ENCODE measurements at places on chromosomes 3 and 15.
A peak's percentile ranks its signal among the peaks of the same experiment; 100 is the strongest.

DNA sequence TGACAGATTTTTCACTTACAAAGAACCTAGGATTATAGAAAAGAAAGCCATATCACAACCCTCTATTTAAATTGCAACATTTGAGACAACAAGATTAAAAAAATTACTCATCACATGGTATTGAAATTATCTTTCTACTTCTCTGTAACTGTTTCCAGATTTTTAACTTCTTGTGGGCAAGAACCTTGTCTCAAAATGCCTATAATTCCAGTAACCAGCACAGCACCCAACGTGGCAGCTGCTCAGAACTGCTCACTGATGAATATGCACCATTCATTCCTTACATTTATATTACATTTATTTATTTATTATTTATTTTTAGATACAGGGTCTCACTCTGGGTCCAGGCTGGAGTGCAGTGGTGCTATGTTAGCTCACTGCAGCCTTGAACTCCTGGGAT, 216.1 kb downstream of the THRB start:
- DNase-seq, result no peak

- no peak for DNase-seq
These were observed 8.4 kb upstream of the RBSN start for GRCh38 chr3:15107075-15107947.

- DNase-seq, result no peak
These were observed 377.1 kb upstream of the TPM1 start for GRCh38 chr15:62665449-62665848.

GRCh38 chr3:161371441-161372320, at the start of gene SPTSSB:
Gene SPTSSB (minus strand): TSS chr3:161371517. CDS start chr3:161346323, 25,194 bp downstream.
- DNase-seq, result peak; percentile 68

- DNase-seq, result no peak
These were observed 7.4 kb upstream of the CHRNA3 start for GRCh38 chr15:78628227-78628626.

DNA sequence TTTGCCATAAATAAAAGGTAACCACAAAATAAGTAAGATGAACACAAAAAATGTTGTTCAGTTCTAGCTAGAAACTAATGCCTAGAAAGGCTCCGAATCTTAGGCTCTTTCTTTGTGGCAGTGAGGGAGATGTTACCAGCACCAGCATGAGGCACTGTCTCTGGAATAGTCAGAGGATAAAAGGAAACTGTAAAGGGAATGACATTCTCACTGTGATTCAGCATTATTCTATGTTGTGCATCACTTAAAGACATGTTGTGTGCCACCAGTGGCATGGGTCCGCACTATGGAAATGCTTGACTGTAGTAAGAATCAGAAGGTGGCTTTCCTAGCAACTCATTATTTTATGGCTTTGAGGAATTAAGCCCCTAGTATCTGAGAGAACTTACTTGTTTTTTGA, 70.8 kb downstream of the SEC22A start:
- DNase-seq, result no peak

GRCh38 chr3:196339044-196339443, 856 bp upstream of the TM4SF19 start:
- no peak for DNase-seq

DNA sequence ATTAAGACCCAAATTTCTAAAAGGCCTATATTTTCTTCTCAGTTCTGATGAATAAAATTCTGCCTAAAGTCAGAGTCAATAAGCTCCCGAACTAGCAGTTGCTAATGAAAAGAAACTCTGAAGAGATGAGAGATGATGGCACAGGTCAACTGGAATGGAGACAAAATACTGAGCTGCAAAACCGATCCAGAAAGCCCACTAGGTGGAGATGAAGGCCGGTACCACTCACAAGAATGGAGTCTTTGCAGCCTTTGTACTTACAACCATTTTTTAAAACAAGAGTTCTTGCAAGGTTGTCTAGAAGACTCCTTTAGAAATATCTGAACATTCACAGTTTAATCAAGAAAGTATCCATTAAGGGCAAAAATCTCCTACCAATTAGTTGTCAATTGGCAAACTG, 119.9 kb upstream of the TJP1 start:
- DNase-seq, result peak; percentile 13

GRCh38 chr3:46186471-46187340, 21.4 kb downstream of the CCR1 start:
- no peak for DNase-seq

DNA sequence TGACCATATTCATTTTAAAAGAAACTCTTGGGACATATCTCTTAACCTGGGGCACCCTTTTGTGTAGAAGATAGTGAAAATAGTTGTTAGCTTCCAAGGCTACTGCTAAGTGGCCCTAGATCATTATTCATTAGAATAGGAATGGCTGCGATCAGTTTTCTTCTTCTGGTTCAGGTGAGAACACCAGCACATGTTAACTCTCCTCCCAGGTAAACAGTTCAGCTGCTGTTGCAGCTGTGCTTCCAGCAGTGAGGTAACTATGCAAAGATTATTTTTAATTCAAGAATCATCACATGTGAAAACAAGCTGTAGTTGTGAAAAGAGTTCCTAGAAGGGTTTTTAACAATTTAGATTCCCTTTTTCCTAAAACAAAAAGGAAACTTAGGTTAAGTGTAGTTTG, 43.3 kb downstream of the ZPLD1 start:
- DNase-seq, result no peak

DNA sequence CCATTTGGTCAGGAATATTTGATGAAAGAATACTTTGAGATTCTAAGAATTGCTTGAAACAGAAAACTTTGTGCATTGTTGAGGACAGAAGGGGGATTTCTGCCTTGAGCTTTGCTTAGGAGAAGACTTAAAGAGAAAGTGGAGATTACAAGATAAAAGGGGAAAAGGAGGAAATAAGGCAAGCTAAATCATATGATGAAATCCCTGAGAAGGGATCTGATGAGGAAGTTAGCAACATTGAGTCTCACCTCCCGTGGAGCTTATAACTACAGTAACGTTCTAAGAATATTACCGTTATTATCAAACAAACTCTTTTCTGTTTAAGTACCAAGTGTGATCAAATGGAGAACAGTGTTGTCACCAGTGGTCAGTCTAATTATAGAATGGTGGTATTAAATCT, 414.7 kb upstream of the NAALADL2 start:
- no peak for DNase-seq

GRCh38 chr3:109072194-109072593, 45.7 kb downstream of the MORC1 start:
- no peak for DNase-seq

DNA sequence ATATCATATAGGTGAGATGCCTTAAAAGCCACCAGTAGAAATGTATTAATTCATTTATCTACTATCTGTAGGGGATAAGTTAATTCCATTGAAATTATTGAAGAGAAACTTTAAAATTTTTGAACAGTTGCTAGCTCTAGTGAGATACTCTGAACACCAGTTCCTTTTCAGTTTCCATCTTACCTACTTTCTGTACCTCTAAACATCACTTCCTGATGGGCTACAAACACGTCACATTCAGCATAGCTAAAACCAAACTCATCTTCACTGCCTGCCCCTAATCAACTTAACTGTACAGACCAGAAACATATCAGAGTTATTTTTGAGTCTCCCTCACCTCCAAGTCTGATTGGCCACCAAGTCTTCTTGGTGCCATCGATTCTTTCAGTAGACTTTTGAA, 88.9 kb downstream of the FEZF2 start:
- DNase-seq, result no peak

DNA sequence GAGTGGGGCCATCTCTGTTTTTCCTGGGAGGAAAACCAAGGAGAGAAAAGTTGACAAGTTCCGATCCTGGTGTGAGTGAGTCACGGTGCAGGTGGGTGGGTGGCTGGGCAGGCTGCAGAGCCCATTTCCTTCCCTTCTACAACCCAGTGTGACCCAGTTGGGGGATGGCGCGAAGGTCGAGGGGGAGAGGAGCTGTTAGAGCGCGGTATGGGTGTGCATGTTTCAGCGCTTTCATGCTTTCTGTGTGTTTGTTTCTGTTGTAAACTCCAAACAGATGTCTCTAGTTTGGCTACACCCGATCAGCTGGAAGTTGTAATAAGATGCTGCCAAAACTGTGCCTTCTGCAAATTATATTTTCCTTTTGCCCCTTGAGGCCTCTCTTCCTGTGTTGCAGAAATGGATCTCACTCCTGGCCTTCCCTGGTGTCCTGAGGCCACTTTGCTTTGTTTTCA, 3.8 kb downstream of the FAM43A start:
- no peak for DNase-seq

DNA sequence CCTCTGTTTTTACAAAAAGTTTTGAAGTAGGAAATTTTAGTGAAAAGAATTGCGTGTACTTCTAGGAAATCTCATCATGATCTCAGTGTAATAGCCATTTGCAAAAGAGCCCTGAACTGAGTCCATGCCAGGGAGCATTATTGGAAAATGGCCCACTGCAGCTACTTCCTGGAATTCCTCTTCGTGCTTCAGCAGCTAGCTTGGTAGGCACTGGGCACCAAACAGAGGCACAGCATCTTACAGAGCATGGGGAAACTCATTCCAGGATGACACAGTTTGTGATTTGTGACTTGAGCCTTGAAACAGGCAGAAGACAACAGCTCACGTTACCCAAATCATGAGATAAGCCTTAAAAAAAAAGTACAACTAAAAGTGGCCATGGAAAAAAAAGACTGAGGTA, 179.1 kb downstream of the WDR72 start:
- DNase-seq, result no peak

DNA sequence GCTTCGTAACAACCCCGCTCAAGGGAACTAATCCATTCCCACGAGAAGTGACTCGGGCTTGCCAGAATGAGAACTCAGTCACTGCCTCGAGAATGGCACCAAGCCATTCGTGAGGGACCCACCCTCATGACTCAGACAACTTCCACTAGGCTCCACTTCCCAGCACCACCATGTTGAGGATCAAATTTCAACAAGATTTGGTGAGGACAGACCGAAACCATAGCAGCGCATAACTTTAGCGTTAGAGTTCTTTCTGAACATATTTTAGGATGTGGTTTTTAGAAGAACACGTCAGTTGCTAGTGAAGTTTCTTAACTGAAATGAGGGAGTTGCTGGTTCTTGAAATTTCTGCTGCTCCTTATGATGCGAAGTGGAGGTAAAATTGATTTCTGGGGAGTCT, 13.5 kb downstream of the PTPRG start:
- no peak for DNase-seq

- no peak for DNase-seq
These were observed 1.5 kb downstream of the CIB1 start for GRCh38 chr15:90232196-90232595.

GRCh38 chr3:31610700-31611275, 78.1 kb downstream of the STT3B start:
- DNase-seq, result peak; percentile 9

DNA sequence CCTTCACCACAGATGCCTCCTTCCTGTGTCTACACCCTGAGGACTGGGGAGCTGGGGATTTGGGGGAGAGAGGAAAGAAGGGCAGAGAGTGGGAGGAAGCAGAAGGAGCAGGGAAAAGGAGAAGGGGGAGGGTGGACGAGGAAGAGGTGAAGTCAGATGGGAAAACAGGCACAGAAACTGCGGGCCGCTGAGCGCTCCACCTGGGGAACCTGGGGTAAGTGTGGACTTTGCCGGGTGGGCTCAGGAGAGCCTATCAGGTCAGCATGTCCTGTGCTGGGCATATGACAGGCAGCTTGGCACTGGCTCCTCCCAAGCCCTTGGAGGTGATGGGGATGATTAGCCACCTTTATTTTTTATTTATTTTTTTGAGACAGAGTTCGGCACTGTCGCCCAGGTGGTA, 62.6 kb downstream of the CORO2B start:
- DNase-seq, result no peak

GRCh38 chr15:84570164-84570735, 30.6 kb upstream of the ZSCAN2 start:
- DNase-seq, result peak; percentile 51

DNA sequence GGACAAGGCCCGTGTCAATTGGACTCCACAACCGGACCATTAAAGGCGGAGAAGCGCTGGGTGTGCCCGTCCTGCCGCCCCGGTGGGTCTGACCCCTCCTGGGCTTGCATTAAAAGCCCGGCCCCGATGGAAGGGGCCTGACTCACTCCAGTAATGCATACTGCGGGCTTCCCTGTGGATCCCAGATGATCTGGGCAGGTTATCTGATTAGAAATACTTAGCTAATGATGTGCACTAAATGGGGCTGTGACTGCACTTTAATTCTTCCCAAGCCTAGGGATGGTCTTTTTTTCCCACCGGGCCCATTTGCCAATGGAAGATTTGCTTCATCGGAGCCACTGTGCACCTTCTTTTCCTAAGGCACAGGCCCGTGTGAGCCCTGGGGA, 124.9 kb downstream of the TMEM266 start:
- DNase-seq, result peak; percentile 97

GRCh38 chr15:49675041-49675440, 54.2 kb downstream of the DTWD1 start:
- no peak for DNase-seq

DNA sequence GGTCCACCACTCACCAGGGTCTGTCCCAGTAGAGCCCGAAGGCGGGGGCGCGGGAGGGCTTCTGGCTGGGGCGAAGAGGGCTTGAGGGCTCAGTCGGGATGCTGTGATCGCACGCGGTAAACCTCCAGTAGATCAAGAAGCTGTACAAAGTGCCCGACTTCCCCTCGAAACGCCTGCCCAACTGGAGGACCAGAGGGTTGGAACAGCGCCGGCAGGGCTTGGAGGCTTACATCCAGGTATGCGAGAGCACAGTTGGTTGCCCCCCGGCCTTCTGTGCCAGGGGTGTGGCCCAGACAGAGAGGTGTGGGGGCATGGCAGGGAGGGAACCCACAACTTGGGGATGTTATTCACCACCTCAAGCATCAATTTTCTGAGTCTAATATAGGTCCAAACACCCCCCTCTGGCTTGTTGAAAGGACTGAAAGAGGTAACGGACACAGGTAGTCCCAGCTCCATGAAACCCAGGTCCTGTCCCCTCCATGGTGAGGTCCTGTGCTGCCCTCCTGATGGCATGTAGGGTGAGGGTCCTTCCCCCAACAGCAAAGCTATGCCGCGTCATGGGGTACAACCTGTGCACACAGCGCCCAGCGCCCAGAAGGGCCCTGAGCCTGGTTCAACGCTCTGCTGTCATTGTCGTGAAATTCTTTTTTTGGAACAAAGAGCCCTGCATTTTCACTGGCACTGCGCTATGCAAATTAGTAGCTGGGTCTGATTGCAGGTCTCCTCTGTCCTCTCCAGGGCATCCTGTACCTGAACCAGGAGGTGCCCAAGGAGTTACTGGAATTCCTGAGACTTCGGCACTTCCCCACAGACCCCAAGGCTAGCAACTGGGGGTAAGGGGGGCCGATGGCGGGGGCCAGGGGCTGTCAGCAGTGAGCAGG, 1.2 kb downstream of the SNX22 start:
- DNase-seq, result peak; percentile 52

DNA sequence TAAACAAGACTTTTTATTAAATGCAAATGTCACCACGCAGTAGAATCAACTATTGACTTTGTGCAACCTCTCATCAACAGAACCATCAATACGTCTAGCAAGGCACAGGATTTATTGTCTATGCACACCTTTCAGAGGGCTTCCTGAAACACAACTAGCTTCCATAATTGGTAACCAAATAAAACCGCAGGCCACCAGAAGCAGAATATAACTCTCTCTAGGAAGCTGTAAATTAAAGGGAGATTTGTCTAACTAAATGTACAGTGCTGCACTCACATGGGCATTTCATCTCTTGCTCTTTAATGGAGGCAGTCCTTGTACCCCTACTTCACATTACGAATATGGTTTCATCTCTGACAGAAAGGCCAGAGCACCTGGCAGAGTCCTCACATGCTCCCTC, 93.0 kb downstream of the FHIT start:
- no peak for DNase-seq

GRCh38 chr15:45747426-45747825, 112.6 kb downstream of the SQOR start:
- peak; percentile 31 for DNase-seq
